HCT116 (cell line): ENCODE measurements at places on chromosomes 3 and 15. TPM values are rescaled to one million over a fixed set of nuclear protein-coding genes. Genes with fewer than 3 reads are reported as not detected.

Gene ATP8B4
- 0.25 TPM for total RNA-seq

Gene CLDN16
- not detected for total RNA-seq

- DNase-seq = no peak
Observed at GRCh38 chr15:26391567-26392194, 381.2 kb downstream of the GABRB3 start.

GRCh38 chr15:93028632-93029213, 60.3 kb downstream of the RGMA start:
- DNase-seq = no peak

Gene SPTSSB
- total RNA-seq = 2.9 TPM

GRCh38 chr3:40407007-40407406, 20.0 kb downstream of the ENTPD3 start:
- no peak for DNase-seq

- no peak for DNase-seq
Observed at GRCh38 chr15:55514414-55514850, 6.4 kb upstream of the DNAAF4 start.

GRCh38 chr3:170697908-170698307, 112.0 kb upstream of the SLC7A14 start:
- DNase-seq = no peak

DNA sequence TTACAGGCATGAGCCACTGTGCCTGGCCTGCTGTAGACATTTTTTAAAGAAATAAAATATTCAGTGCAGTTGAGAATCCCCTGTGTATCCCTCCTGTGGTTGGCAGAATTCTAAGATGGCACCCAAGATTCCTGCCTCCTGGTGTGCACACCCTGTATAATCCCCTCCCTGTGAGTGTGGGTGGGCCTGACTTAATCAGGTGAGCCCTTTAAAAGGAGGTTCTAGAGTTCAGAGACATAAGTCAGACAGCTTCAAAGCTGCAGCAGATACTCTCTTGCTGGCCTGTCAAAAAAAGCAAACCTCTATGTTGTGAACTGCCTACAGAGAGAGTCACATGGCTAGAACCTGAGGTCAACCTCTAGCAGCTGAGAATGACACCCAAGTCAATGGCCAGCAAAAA, 7.0 kb upstream of the VIPR1 start:
- DNase-seq = no peak

- no peak for DNase-seq
Observed at GRCh38 chr3:124588794-124589193, 141.5 kb upstream of the UMPS start.

Gene TRPC1
- 6.1 TPM for total RNA-seq

DNA sequence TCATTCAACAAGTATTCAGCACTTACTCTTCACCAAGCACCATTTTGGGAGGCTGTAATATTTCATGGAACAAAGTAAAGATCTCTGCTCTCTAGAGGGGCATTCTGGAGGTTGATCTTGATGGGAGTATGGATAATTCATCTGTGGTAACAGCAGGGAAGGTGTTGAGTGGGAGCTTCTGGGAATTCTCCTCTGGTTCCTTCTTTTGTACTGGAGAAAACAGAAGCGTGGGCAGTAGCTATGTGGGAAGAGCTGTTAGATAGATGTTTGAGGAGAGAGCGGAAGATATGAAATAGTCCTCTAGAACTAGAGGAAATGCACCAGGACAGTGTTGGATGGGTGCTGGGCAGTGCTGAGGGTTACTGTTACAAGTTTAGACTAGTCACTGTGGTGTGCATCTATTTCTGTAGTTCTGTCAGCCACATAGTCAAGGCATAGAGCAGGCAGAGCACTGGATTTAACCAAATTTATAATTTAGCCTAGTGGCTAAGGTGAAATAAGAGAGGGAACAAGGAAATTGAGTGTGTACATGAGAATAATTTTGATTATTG, 9.6 kb downstream of the NMD3 start:
- DNase-seq = no peak

Gene ZNF710
- total RNA-seq = 10.0 TPM

GRCh38 chr3:61858054-61858453, 296.7 kb downstream of the PTPRG start:
- DNase-seq = peak; percentile 7
